ENCODE measurements at places on chromosomes 7 and 10.

DNA sequence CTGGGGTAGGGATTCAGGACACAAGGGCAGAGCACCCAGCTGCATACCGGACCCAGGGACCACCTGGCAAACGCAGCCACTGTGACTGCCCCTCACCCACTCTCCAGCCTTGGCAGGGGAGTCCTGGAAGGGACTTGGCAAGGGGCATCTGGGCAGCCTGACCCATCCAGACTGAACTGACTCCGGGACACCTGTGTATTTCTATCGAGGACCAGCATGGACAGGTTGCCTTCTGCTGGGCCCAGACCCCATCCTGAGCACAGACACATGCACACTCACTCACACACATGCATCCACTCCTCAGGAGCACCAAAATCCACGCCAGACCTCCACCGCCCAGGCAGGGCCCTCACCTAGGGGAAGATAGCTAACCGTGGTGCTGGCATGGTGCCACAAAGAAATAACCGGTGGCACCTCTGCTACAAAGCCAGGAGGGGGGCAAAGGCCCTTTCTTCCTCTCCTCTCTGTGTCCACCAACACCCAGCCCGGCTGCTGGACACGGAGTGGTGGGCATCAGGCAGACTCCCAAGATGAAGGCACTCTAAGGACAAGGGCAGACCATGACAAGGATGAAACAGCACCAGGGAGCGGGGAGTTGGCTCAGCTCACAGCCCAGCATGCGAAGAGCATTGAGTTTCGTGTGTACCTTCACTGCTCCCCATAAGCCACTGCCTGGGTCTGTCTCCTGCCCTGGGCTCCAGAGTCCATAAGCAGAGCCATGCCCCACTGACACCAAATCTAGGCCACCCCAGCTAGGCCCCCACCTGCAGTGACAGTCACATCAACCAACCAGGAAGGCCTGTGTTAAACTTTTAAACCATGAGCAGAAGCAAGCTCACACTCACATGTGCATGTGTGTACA, 35.3 kb downstream of the KCNH2 start:
- DNase-seq, result no peak

DNA sequence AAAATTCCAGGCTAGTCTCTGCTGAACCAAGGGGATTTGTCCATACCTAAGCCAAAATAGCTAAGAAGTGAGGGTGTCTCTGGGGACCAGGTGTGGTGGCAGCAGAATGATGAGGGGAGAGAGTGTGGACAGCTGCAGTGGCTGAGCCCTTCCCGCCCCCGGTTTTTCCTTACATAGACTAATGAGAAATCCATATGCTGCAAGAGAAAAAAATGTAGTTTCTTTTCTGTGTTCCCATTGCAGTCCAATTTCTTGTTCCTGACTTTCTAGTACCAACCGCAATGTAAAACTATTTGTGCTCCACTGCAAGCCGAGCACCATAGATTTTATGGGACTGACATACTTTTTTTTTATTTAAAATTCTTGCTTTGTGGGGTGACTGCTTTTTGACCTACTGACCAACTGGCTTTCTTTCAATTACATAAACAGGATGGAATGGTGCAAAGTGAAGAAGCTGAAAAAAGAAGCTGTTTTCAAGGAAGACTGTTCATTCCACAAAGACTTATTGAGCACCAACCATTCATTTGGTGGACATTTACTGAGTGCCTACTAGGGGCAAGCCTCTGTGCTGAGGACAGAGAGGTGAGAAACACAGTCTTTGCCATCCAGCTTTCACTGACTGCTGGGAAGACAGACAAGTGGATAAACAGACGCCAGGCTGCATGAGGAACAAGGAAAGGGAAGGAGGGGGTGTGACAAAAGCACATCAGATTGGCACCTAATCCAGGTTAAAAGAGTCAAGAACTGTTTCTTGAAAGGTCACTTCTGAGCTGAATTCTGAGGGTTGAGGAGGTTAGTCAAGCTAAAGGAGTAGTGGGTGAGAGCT, 9.8 kb downstream of the CEP41 start:
- DNase-seq, result peak; percentile 34

DNA sequence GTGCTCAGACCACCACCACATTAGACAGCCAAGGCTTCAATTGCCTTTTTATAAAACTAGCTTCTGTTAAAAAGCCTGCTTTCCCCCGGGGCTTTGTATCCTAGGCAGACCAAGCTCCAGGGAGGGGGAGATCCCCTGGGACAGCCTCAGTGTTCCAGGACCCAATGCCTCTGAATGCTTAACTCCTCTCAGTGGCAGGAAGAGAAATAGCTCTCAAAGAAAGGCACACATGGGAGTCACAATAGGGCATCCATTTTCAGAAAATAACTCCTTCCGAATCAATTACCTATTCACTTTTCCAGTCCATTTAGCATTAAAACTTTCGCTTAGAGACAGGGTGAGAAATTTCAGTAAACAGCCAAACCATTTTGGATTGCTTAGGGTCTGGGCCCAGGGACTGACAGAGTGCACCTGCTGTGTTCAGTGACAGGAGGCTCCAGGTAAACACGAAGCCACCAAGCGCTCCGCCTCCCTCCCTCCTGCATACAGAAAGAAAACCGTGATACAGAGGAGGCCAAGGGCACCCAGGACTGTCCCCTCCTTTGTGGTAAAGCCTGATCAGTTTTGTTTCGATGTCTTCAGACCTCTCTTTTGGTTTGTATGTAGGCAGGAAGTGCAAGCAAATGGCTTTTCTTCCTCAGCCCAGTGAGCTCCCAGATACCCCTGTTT, 599.7 kb downstream of the KCNMA1 start:
- no peak for DNase-seq

GRCh38 chr7:74583630-74584029, 73.9 kb upstream of the GTF2I start:
- no peak for DNase-seq

- no peak for DNase-seq
These were observed 2.9 kb downstream of the CYTH3 start for GRCh38 chr7:6269527-6269926.

GRCh38 chr10:15175587-15175986, 7.1 kb upstream of the NMT2 start:
- DNase-seq, result no peak

DNA sequence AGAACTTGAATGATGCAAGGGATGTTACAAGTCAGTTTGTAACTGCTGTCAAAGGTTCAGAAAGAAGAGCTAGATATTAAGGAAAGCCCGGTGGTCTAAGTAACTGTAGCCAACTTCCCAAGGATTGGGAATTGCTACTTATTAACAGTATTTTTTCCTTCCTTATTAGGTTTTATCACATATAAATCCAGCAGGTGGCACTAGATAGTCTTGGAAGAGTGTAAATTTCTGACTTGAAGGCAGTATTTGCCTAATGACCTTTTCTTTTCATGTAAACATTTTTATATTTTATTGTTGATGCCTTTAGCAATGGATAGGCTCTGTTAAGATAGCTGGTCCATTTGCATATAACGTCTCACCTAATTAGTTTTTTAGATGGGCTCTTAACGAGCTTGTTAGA, 51.2 kb downstream of the ANLN start:
- DNase-seq, result no peak

GRCh38 chr7:77442636-77443035, 26.5 kb upstream of the GSAP start:
- no peak for DNase-seq

DNA sequence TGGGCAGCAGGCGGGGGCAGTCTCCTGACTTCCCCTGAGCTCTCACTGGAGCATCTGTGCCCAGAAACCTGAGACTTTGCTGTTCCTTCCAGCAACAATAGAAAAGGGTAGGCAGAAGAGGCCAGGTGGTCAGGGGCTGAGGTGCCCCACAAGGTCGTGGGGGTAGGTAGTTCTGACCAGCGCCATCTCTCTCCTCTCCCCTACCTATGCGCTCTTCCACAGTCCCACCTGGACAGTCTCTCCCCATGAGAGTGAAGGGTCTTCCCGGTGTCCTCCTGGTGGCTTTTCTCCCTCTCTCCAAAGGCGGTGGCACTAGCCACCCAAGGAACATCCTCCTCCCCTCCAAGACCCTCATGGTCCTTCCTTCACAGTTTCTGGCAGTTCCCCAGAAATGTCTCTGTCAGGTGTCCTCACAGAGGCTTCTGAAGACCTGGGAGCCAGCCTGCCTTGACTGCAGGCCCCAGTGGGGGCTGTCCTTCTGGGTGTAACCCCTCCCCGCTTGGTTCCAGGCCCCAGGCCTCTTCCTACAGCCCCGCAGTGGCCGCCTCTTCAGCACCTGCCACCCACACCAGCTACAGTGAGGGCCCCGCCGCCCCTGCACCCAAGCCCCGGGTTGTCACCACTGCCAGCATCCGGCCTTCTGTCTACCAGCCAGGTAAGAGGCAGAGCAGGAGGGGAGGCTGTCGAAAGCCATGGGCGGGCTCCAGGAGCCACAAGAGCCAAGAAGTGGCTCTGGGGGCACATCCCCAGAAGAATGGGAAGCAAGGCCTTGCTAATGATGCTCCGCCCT, 41.3 kb downstream of the LDB3 start:
- DNase-seq, result no peak

DNA sequence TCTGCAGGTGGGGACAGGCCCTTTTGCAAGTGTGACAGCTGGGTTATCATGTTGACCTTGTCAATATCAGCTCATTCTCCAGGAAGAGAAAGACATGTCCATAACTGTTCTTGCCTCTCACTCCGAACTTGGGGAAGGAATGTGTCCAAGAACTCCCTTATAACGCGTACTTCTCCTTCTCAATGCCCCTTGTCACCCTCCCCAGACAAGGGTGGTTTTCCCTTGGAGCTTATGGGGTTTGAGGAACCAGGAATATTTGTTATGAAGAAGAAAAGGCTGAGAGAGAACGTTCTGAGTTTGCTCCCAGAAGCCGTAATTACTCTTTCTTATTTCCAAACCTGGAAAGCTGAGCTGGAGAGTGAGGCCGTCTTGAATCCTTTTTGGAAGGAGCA, 77.4 kb downstream of the MKI67 start:
- DNase-seq, result no peak

DNA sequence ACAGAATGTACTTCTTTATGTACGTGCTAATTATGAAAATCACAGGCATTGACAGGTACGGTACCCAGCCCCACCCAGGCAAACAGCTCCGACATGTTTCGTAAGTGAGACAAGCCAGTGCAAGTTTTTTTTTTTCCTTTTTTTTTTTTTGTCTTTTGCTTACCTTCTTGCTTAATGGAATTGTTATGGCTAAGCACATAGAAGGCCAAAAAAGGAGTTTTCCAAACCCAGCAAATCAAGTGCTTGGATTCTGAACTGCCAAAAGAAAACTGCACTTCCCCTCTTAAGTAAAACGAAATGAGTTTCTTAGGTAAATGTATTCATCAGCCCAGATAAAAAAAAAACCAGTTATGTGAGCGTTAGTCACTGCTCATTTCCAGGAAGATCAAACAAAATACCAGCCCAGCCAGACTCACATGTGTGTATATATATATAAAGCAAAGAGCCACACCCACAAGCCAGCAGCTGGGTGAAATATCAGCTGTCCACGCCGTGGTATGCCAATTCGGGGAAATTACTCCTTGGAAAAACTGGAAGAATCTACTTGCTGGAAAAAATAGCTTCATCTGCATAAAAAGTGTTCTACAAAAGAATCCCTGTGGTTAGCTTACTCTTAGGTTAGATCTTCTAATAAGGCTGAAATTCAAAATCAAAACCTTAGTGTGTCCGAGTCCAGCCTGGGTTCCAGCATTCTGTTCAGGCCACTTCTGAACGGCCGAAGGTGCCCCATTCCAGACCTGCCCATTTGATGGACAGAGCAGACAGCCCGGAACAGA, 8.0 kb downstream of the KLF6 start:
- DNase-seq, result no peak

DNA sequence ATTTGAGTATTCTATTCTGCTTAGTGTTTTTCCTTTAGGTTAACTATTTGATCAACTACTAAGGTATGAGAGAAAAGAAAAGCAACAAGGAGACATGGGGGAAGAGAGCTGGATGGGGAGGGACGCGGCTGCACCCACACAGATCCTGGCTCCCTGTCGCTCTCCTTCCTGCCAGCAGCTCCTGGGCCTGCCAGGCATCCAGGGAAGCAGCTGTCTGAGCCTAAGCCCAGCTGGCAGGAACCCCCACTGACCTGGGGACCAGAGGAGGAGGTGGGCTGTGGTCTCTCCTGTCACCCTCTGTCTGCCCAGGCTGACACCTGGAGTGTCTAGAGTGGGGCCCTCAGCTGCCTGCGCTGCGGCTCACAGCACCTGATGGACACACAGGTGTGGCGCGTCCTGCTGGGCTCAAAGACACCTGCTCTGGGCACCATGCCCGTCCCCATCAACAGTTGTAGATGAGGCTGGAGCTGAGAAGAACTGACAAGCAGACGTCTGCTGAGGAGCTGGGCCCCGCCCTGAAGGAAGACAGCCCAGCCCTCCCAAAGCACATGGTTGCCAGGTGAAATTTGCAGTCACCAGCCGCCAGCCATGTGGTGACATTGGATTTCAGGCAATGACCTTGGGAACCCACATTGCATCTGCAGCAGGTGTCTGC, 207.9 kb downstream of the PLXNA4 start:
- DNase-seq, result no peak

- no peak for DNase-seq
These were observed 471.6 kb upstream of the AKR1E2 start for GRCh38 chr10:4354382-4354812.

- no peak for DNase-seq
These were observed 53.4 kb downstream of the GLRX3 start for GRCh38 chr10:130189608-130190054.

GRCh38 chr7:106592282-106593027, 68.5 kb downstream of the CCDC71L start:
- DNase-seq, result no peak

GRCh38 chr10:38146579-38147333, 52.6 kb downstream of the ZNF37A start:
- DNase-seq, result no peak

DNA sequence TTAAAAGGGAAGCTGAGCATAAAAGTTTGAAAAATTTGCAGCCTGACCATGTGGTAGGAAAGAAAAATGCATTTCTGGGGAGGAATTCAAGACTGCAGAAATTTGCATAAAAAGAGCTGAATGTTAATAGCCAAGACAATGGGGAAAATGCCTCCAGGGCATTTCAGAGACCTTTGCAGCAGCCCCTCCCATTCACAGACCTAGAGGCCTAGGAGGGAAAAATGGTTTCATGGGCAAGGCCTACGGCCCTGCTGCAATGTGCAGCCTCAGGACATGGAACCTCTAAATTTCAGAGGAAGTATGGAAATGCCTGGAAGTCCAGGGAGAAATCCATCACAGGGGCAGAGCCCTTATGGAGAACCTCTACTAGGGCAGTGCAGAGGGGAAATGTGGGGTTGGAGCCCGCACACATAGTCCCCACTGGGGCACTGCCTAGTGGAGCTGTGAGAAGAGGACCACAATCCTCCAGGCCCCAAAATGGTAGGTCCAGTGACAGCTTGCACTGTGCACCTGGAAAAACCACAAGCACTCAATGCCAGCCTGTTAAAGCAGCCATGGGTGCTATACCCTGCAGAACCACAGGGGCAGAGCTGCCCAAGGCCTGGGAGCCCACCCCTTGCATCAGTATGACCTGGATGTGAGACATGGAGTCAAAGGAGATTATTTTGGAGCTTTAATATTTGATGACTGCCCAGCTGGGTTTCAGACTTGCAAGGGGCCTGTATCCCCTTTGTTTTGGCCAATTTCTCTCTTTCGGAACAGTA, 243.8 kb downstream of the DNAJB9 start:
- DNase-seq, result no peak
